Gastroesophageal sphincter (tissue), 4 donors: ENCODE measurements at places on chromosomes 3 and 15.

- no peak for ATAC-seq
These were observed 7.6 kb downstream of the RTP2 start for GRCh38 chr3:187694801-187695200.

DNA sequence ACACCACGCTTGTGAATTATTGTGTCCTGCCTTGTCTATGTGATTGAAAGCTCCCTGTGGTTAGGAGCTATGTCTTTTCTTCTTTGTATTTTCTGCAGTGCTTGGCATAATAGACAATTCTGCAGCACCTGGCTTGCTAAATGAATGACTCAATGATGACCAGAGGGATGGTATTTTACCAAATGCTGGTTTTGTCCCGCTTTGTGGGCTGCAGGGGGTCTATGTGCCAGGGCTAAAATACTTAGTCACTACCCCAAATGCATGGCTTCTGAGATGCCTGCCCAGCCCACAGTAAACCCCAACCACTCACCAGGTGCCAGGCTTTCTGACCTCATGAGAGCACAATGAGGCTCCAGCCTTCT, 50.9 kb downstream of the BOC start:
- no peak for ATAC-seq

- ATAC-seq, result no peak
These were observed 158.2 kb downstream of the P3H2 start for GRCh38 chr3:189962466-189962865.

DNA sequence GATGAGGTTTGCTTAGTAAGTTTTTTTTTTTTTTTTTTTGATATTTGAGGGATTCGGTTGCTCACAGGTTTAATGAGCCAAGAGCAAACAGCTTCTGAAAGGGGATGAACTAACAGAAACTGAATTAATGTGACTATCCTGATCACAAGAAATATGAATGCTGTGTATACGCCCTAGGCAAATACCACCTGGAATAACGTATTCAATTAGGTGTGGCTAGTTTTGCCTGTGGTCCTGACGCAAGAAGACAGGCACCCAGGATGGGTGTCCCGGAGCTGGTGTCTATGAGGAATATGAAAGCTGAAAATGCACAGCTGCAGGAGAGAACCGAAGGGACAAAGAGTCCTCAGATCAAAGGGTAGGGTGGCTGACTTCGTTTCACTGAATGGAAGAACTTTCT, 14.6 kb downstream of the LSG1 start:
- no peak for ATAC-seq

- ATAC-seq, result no peak
These were observed 1.8 kb downstream of the HDGFL3 start for GRCh38 chr15:83205725-83206324.

- ATAC-seq, result no peak
These were observed 84.1 kb downstream of the CHL1 start for GRCh38 chr3:280681-281080.
